WTC11 (cell line): ENCODE measurements at places on chromosomes 6 and 20.

- DNase-seq: no peak
Measured at GRCh38 chr6:75603106-75603420, 1.4 kb downstream of the SENP6 start.

DNA sequence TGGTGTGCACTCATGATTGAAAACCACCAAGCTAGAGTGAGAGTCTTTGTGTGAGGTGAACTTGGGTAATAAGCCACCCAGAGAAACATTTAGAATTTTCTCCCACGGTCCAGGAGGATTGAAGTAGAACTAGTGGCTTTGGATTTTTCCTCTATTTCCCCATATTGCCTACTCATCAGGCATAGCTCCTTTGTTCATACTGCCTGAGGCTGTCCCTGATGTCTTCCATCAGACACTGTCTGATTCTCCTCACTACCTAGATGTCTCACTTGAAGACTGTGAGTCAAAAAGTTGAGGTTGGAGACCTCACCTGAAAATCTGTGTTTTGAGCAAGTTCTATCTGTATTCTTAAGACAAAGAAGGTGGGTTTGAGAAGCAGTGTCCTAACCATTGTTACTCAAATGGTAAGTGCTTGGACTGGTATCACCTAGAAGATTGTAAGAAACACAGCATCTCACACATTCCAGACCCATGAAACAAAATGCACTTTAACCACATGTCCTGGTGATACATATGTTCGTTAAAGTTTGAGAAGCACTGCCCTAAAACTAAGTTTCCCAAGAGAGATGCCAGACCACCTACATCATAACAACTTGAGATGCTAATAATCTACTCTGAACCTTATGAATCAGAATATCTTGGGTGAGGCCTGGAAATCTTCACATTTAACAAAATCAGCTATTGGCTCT lies 523.4 kb upstream of the BTBD3 start:
- DNase-seq: no peak

DNA sequence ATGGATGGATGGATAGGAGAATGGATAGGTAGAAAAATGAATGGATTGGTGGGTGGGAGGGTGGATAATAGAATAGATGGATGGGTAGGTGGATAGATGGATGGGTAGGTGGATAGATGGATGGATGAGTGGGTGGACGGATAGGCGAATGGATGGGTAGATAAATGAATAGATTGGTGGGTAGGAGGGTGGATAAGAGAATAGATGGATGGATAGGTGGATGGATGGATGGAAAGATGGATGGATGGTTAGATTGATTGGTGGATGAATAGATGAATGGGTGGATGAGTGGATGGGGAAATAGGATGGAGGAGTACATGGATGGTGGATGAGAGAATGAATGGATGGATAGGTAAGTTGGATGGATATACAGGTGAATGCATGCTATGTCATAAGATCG lies 110.5 kb downstream of the CEBPB start:
- DNase-seq: no peak

GRCh38 chr6:15513801-15514711 lies 148.8 kb downstream of the DTNBP1 start:
- DNase-seq: no peak

DNA sequence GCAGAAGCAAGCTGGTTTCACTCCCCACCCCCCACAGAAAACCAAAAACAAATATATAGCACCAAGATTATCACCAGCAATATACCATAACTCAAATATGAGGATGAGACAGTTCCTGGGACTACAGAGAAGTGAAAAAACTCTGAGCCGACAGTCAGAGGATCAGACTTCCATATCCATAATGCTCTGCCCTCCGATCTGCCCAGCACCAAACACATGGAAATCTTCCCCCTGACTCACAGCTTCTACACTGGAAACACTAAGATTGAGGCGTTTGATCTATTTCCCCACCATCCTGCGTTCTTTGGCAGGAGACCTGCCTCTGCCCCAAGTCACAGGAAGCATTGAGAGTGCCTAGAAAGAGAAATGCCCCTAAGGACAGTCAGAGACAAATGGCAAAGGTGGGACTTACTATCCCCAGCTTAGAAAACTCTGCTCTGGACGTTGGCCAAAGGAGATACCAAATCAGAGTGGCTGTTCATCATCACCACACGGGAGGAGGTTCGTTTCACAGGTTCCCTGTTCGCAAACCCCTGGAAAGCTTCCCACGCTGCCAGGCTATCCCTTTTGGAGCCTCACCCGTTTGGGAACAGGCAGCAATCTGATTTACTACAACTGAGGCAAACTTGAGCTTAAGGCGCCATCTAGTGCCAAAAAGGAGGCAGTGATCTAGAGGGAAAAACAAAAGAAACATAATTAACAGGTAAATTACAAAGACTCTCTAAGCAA lies 48.7 kb upstream of the SRSF6 start:
- DNase-seq: peak; percentile 61

GRCh38 chr20:40604416-40604815 lies 84.6 kb downstream of the MAFB start:
- no peak for DNase-seq

- DNase-seq: no peak
Measured at GRCh38 chr6:150403458-150404246, 34.8 kb downstream of the IYD start.

- no peak for DNase-seq
Measured at GRCh38 chr6:88492824-88493223, 326.7 kb upstream of the CNR1 start.
